ENCODE measurements at places on chromosomes 1 and 21.

DNA sequence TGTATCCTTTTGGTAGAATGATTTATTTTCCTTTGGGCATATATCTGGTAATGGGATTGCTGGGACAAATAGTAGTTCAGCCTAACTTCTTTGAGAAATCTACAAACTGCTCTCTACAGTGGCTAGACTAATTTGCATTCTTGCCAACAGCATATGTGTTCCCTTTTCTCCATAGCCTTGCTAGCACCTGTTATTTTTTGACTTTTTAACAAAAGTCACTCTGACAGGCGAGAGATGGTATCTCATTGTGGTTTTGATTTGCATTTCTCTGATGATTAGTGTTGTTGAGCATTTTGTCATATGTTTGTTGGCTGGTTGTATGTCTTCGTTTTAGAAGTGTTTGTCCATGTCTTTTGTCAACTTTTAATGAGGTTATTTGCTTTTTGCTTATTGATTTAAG is 99.8 kb downstream of the UCK2 start:
- DNase-seq = no peak

GRCh38 chr1:29878501-29878900 is 642.2 kb downstream of the PTPRU start:
- no peak for DNase-seq

- DNase-seq = no peak
These were observed 2.3 kb downstream of the PEF1 start for GRCh38 chr1:31642366-31642765.

GRCh38 chr1:161222175-161223019 is 1.0 kb downstream of the APOA2 start:
- no peak for DNase-seq

DNA sequence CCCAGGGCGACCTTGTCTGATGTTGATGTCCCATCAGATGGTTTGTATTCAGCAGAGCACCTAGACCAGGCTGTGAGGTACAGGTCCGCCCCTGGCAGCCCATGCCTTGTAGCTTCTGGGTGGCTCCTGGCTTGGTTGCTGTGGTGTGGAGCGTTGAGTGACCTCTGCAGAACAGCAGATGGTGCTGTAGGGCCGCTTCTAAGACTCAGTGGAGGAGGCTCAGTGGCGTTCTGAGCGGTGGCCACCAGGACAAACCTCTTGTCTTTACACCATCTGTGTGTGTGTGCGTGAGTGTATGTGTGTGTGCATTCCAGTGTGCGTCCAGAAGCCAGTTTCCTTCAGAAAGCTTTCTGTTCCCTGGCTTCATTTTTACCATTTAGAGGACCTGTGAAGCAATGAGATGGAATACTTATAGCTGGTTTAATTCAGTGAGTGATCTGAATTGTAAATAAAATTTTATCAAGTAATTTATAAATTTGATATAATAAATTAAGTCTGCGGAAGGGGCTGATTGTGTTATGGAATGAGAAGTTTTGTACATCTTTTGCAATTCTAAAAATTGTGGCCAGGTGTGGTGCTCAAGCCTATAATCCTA is 66.1 kb downstream of the ADARB1 start:
- DNase-seq = peak; percentile 88

DNA sequence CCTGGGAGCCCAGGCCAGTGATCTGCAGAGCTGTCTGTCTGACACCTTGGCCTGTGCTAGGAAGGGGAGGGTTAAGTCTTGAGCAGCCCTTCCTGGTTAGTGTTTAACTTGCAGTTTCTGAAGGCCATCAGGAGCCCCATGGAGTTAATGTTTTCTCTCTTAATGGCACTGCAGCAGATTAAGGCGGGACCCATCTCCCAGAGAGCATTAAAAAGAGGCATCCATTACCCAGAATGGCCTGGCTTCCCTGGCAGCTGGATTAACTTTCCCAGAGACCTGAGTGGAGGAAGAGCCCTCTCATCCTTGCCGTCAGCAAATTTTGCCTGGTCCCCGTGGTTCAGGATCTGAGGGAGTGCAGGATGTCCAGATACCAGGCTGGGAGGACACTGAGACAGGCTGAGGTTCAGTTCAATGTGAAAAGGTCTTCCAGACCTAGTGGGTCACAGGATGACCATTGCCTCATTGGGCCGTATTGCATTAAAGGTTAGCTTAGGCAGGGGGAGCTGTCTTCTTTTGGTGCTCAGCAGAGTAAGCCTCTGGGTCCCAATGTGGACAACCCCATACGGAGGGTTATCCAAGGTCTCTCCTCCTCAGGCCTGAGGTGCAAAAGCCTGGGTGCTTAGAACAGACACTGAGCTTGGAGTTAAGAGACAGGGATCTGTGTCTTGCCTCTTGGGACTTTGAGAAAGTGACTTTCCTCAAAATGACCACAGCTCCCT is 522.6 kb downstream of the PTPRU start:
- no peak for DNase-seq

DNA sequence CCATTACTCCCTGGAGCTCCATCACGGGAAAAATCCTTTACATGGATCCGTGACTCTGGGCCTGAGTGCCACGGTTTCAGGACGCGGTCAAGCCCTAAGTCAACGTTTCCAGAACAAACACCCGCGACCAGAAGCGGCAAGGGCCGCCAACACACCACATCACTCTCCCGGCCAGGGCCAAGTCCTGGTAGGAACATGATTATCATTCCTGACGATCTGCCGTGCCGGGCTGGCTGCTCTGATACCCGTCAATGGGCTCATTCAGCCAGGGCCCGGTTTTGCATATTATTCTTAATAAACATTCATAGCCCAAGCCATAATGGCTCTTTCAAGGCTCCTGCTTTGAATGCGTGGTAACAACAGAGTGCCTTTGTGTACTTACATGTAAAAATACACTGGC is 44.6 kb upstream of the SIM2 start:
- DNase-seq = no peak

DNA sequence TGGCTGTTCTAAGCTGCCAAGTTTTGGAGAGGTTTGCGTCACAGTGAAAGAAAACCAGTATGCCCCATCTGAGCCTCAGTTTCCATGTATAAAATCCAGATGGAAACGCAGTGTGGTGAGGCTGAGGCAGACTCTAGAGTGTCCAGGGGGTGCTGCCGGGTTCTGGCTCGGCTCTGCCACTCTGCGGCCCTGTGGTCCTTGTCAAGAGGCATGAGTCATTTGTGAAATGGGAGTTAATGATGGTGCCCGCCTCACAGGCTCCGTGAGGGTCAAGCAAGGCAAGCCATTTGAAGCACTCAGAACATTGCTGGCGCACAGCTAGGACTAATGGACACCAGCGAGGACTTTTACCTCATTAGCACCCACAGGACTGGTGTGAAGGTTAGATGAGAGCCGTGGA is 214.3 kb downstream of the PTPRU start:
- DNase-seq = no peak

GRCh38 chr1:159214149-159214760 is 9.6 kb downstream of the ACKR1 start:
- peak; percentile 59 for DNase-seq

GRCh38 chr1:39142401-39143060 is 62.0 kb upstream of the MACF1 start:
- DNase-seq = no peak

- DNase-seq = no peak
These were observed 57.4 kb downstream of the BRINP2 start for GRCh38 chr1:177227978-177228692.

GRCh38 chr1:91552091-91552490 is 51.4 kb downstream of the CDC7 start:
- no peak for DNase-seq

DNA sequence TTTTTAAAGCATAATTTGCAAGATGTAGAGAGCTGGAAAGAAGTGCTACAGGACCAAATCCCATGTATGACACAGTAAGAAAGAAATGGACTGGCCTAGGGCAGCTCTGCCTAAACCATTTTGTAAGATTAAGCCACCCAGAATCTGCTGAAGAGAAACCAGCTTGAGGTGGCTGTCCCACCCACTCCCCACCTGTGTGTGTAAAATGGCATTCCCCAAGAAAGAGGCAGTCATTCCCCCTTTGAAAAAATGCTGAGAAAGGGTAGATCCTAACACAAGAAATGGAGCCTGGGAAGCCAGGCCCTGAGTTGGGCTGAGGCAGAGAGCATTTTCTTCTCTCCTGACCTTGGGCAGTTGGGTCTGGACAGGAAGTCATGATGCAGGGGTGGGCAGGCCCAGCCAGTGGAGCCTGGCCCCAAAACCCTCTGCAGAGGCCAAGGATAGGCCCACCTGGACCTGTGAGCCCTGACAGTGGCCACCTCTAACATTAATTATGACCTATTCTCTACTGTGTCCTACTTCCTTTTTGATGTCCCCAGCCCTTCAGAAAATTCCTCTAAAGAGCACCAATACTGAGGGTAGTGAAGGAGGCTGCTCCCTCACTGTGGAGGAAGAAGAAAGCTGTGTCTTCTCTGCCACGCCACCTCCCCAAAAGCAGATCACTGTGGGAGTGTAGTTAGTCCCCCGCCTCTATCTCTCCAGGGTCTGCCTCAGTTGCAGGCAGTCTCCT is 94.0 kb downstream of the EDEM3 start:
- no peak for DNase-seq

DNA sequence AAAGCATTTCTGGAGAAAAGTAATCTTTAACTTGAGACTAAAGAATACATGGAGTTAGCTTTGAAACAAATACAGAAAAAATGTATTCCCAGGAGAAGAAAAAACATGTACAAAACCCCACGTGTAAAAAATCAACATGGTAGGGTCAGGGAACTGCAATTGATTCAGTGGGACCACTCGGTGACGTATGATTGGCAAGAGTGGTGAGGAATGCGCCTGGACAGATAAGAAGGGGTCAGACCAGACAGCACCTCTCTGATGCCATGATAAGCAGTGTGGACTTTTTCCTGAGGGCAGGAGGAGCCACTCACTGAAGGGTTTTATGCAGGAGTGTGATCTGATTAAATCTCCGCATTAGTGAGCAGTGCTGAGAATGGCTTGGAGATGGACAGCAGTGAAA is 142.5 kb downstream of the DAB1 start:
- no peak for DNase-seq

GRCh38 chr1:45862008-45862407 is 58.6 kb downstream of the MAST2 start:
- DNase-seq = no peak

DNA sequence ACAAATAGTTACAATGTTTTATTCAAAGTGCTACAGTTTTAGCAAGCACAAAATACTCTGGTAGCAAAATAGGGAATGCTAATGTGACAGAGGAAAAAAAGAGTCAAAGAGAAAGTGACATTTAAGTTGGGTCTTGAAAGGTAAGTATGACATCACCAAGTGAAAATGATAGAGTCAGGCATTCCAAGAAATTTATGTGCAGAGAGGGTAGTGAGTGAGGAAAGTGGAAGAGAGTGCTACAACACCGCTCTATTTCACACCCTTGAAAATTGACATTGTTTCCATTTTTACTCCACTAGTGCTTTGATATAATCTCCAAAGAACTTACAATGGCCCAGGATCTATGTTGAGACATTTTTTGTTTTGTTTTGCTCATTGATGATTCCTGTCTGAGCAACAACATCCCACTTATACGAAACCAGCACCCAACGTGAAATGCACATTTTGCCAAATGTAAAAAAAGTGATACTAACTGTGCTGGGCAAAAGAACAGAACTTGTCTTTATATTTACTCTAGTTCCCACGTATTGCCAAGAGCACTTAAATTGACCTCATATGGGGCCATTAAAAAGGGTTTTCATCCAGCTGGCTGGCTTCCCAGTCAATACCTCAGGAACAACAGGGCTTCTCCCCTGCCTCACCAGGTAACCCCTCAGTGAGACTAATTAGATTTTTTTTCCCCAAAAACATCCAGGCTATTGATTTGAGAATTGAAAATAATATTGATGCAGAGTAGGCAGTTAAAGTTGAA is 206.3 kb upstream of the NR5A2 start:
- no peak for DNase-seq

- DNase-seq = no peak
These were observed 29.8 kb downstream of the PGM1 start for GRCh38 chr1:63622849-63623566.

DNA sequence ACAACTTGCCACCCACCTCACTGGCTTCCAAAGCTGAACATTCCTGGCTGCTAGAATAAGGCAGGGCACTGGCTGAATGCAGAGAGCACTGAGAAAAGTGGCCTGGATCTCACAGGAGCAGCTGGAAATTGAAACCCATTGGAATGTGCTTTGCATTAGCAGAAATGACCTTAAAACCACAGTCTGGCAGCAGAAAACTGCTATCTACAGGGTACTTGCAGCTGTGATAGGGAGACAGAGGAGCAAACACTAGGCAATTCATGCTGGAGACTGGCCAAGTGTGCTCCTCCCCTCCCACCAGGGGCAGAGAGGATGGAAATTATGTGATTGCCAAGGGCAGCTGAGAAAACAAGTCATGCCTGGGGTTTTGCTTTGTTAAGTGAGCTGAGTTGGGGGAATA is 47.2 kb downstream of the HSD3B1 start:
- no peak for DNase-seq

GRCh38 chr1:166479052-166479631 is 312.3 kb upstream of the FAM78B start:
- peak; percentile 38 for DNase-seq

- no peak for DNase-seq
These were observed 2.5 kb upstream of the OLFML3 start for GRCh38 chr1:113976609-113977278.

GRCh38 chr1:232287676-232288569 is 342.0 kb downstream of the SIPA1L2 start:
- no peak for DNase-seq

DNA sequence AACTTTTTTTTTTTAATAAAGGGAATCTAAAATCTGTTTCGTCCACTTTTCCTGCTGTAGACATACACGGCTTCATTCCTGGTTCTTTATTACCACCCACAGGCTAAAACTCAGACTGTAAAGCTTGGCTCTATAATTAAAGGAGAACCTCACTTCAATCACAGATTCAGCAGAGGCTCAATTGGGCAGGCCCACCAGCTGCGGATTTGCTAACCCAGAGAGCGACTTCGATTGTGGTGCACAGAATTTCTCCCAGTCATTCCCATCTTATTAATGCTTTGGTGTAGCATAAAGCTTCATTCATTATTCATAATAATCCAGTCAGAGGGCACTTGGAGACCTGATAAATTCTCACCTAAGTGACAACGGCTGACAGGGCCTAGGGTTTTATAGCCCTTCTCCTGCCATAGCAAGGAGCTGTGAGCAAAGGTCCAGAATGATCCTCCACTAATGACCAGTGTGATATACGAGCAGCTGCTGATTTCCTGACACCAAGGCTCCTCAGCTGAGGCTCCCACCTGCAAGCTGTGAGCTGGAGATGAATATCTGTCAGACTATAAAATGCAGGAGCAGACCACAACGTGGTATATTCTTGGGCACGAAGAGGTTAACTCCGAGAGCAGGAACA is 149.0 kb downstream of the ATP6V1G3 start:
- DNase-seq = no peak

Data from GM13976 (cell line).